ENCODE measurements at places on chromosomes 6 and 20. TPM values are rescaled to one million over a fixed set of nuclear protein-coding genes. Genes with fewer than 3 reads are reported as not detected.

- DNase-seq, result no peak
- H3K4me1 ChIP-seq, result peaks cover 11% of the 10 kb centered on the region
- H3K36me3 ChIP-seq, result no peaks in the 10 kb centered on the region
These were observed 4.4 kb downstream of the FIG4 start for GRCh38 chr6:109695468-109695867.

DNA sequence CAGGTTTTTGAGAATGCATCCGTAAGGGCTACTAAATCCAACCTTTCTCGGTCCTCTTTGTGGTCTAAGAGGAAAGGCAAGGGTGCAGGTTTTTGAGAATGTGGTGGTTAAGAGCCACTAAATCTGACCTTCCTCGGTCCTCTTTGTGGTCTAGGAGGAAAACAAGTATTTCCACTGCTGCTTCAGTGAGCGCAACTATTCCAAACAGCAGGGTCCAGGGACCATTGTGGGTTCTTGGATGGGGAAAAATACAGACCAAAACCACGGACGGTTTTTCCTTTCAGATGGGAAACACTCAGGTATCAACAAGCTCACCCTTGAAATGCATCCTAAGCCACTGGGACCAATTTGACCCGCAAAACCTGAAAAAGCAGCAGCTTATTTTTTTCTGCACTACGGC, 21.9 kb downstream of the BTBD9 start:
- no peaks in the 10 kb centered on the region for H3K27me3 ChIP-seq
- H3K36me3 ChIP-seq, result no peaks in the 10 kb centered on the region
- H3K4me1 ChIP-seq, result no peaks in the 10 kb centered on the region

GRCh38 chr20:14303106-14303505, 34.3 kb downstream of the FLRT3 start:
- H3K36me3 ChIP-seq, result no peaks in the 10 kb centered on the region
- H3K4me3 ChIP-seq, result no peak overlapping the region
- no peak overlapping the region for H3K27ac ChIP-seq
- no peaks in the 10 kb centered on the region for H3K27me3 ChIP-seq
- H3K4me1 ChIP-seq, result no peaks in the 10 kb centered on the region

GRCh38 chr6:137543114-137543513, 48.9 kb upstream of the OLIG3 start:
- H3K36me3 ChIP-seq, result no peaks in the 10 kb centered on the region
- DNase-seq, result peak; percentile 52
- H3K4me3 ChIP-seq, result no peak overlapping the region
- no peak overlapping the region for H3K27ac ChIP-seq
- H3K27me3 ChIP-seq, result peaks cover 6% of the 10 kb centered on the region

DNA sequence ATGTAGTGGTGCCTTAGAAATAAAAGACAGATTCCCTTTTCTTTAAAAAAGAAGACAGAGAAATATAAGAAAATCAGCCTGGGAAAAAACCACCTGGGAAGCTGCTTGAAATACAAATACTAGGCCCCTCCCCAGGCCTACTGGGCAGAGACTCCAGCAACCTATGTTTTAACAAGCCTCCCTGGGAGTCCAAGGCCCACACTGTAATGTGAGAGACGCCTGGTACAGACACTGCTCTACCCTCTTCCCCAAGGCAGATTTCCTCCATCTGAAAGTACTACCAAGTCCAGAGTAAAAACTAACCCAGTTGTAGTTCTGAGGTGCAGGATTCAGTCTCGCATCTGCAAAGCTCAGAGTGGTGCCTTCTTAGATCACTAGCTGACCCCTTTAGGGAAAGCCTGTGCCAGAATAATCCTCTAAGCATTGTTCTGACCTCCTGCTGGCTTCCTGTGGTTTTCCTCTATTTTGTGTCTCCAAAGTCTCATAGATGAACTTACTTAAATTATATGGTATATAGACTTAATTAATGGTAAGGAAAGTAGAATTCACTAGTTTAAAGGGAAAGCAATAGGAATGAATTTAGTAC, 270.2 kb upstream of the SLC35B3 start:
- H3K27ac ChIP-seq, result no peak overlapping the region
- no peak for DNase-seq
- no peaks in the 10 kb centered on the region for H3K27me3 ChIP-seq
- no peaks in the 10 kb centered on the region for H3K4me1 ChIP-seq
- H3K4me3 ChIP-seq, result no peak overlapping the region

DNA sequence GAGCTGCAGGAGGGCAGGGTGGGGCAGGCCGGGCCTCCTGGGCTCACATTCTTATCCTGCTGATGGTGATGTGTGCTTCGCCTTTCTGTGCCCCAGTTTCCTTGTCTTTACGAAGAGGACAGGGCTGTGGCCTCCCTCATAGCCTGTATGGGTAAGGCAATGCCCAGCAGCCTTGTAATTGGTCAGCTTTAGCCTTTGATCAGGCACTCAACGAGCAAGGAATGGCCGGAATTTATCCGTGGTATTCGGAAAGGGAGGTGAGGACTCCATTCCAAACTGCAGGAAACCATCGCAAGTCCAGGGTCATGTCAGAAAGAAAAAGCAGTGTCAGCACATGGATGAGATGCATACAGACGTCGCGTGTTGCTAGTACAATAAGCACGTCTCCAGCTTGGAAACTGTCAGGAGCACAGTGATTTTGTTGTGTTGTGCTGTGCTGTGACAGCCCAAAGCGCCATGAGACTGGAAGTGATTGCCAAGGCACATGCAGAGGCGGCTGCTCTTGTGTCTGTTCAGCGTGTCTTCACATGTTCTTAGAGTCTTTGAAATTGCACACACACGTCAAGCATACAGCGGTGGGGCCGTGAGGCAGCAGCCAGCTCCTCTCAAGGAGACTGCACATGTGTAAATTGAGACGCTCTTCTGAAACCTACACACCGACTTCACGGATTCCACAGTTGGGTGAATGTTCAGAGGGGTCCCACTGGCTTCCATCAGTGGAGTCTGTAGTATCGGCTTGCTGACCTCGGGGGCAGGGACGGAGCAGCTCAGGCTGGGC, 6.2 kb downstream of the SS18L1 start:
- DNase-seq, result no peak
- peaks cover 7% of the 10 kb centered on the region for H3K36me3 ChIP-seq
- no peaks in the 10 kb centered on the region for H3K27me3 ChIP-seq
- H3K27ac ChIP-seq, result no peak overlapping the region

DNA sequence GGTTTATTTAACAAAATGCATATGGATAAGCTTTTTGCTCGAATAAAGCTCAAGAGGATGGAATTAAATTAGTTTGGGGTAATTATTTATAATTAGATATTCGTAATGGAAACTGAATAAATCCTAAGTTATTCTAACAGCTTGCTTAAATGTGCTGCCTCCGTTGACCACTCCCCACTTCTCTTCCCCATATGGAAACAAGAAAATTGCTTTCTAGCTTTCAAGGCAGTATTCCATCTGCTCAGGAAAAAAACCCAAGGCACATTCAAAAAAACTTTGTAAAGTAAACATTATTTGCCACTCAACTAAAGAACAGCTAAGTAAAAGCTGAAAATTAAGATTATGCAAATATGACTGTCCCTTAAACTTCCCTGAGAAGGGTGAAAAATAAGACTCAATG, 369.2 kb downstream of the HAO1 start:
- no peaks in the 10 kb centered on the region for H3K27me3 ChIP-seq
- H3K36me3 ChIP-seq, result no peaks in the 10 kb centered on the region
- no peak overlapping the region for H3K4me3 ChIP-seq
- DNase-seq, result no peak
- no peaks in the 10 kb centered on the region for H3K4me1 ChIP-seq

DNA sequence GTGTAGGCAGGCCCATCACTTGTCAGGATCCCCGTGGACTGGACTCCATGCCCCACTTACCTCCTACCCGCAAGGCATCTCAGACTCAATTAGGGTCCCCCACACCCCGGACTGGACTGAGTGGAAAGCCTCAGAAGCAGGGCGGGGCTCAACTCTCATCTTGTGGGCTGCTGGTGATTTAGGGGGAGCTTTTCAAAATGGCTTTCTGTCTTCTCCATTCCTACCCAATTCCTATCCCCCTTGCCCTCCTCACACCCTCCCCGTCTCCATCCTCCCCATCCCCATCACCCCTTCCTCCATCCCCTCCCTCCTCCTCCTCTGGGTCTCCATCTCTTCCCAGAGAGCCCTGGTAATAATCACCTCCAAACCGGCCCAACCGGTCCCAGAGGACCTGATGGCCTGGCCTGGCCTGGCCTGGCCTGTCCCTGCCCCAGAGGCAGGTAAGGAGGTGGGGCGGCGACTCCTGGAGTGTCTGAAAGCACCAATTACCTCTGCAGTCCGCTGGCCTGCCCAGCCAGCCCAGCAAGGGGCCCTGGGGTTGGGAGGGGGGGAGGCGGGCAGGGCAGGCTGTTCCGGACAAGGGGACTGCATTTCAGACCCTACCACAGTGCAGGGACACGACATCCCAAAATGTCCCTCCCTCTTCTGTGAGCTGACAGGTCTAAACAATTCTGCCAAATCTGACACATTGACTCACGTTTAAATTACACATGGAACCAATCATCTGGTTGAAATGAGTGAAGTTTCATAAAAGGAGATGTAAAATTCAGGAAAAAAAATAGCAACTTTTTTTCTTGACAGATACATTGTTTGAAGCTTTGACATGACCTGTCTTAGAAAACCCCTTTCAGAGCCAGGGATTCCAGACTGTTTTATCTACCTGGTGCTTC, 24.8 kb downstream of the MAFB start:
- H3K4me3 ChIP-seq, result no peak overlapping the region
- DNase-seq, result no peak
- H3K36me3 ChIP-seq, result no peaks in the 10 kb centered on the region
- H3K27me3 ChIP-seq, result no peaks in the 10 kb centered on the region
- no peak overlapping the region for H3K27ac ChIP-seq
- no peaks in the 10 kb centered on the region for H3K4me1 ChIP-seq

- H3K36me3 ChIP-seq, result no peaks in the 10 kb centered on the region
- H3K4me3 ChIP-seq, result peak within 1 kb of the TSS; percentile 88
These were observed at the start of gene SOX4 for GRCh38 chr6:21593412-21593926. Gene SOX4, plus strand, starts transcription at chr6:21593751. Its CDS starts 784 bp downstream, at chr6:21594535.

DNA sequence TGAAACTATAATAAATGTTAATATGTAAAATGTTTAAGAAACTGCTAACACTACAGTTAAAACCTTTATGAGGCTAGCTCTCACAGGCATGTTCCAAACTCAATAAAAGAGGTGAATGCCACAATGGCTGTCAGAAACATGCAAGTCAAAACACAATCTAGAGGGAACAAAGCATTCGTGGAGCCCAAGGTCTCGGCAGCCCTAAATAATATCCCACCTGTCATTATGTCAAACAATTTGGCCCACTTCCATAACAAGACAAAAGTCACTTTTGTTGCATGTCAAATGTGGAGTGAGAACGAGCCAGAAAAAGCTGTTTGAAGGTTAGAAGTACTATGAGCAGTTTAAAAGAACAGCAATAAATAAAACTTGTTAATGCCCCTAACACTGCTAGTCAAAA, 181.9 kb downstream of the GMDS start:
- DNase-seq, result no peak
- no peak overlapping the region for H3K27ac ChIP-seq
- H3K4me1 ChIP-seq, result no peaks in the 10 kb centered on the region
- no peaks in the 10 kb centered on the region for H3K27me3 ChIP-seq

GRCh38 chr6:12419631-12420272, 129.6 kb downstream of the EDN1 start:
- no peak for DNase-seq
- H3K27ac ChIP-seq, result no peak overlapping the region
- H3K4me3 ChIP-seq, result no peak overlapping the region
- peaks cover 3% of the 10 kb centered on the region for H3K27me3 ChIP-seq
- no peaks in the 10 kb centered on the region for H3K36me3 ChIP-seq
- H3K4me1 ChIP-seq, result no peaks in the 10 kb centered on the region

GRCh38 chr6:25180630-25181349, 98.4 kb upstream of the CARMIL1 start:
- no peaks in the 10 kb centered on the region for H3K27me3 ChIP-seq
- H3K27ac ChIP-seq, result no peak overlapping the region
- DNase-seq, result no peak
- no peak overlapping the region for H3K4me3 ChIP-seq

- DNase-seq, result no peak
- no peak overlapping the region for H3K27ac ChIP-seq
- H3K4me3 ChIP-seq, result no peak overlapping the region
- H3K4me1 ChIP-seq, result peaks cover 19% of the 10 kb centered on the region
- H3K27me3 ChIP-seq, result no peaks in the 10 kb centered on the region
- no peaks in the 10 kb centered on the region for H3K36me3 ChIP-seq
These were observed 17.7 kb upstream of the CCN6 start for GRCh38 chr6:112036088-112036637.

DNA sequence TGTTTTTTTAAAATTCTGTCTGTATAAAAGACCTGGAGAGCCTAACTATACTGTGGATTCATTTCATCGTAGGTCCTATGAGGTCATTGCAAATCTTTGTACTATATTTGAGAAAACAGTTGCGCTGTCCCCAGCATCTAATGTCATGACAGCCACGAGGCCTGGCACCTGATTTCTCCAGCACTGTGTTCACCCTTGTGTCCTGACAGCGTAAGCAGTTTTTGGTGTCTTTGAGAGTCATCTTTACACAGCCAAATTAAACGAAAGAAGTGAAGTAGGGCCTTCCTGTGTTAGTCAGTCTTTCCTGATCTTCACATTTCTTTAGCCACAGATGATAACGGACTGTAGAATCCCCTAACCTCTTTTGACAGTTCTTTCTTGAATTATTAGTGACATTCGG, 70.6 kb upstream of the PHACTR2 start:
- H3K4me1 ChIP-seq, result no peaks in the 10 kb centered on the region
- H3K27me3 ChIP-seq, result no peaks in the 10 kb centered on the region
- H3K36me3 ChIP-seq, result no peaks in the 10 kb centered on the region
- H3K4me3 ChIP-seq, result no peak overlapping the region

DNA sequence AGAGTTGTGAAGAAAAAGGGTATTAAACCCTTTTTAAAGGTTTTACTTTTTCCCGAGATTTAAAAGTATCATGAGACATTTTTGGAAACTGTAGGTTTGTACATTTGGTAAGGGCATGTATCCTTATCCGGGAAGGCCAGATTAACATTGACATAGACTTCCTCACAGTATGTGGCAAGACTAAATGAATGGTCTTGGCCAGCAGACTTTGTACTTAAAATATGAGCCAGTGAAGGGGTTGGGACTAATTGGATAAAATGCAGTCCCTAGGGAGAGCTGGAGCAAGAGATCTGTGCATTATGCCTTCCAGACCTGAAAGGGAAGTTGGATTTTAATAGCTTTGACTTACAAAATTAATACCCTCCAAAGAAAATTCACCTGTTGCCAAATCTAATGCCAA, 60.4 kb upstream of the CCN2 start:
- no peaks in the 10 kb centered on the region for H3K27me3 ChIP-seq
- H3K27ac ChIP-seq, result no peak overlapping the region
- DNase-seq, result no peak
- H3K36me3 ChIP-seq, result no peaks in the 10 kb centered on the region

SLA2 gene
- 39.4 TPM for total RNA-seq

MMP24 gene
- not detected for total RNA-seq

TRPC4AP gene
- 76.4 TPM for total RNA-seq

ZNF334 gene
- total RNA-seq, result 0.25 TPM

DEFB124 gene
- not detected for total RNA-seq

CLIC5 gene
- 4.7 TPM for total RNA-seq

SRMS gene
- total RNA-seq, result not detected

BPIFB2 gene
- not detected for total RNA-seq

EIF6 gene
- total RNA-seq, result 52.2 TPM
